ENCODE measurements at places on chromosomes 5 and 9. TPM values are rescaled to one million over a fixed set of nuclear protein-coding genes. Genes with fewer than 3 reads are reported as not detected.

Gene EIF4EBP3
- 6.0 TPM for total RNA-seq

Gene HAVCR2
- total RNA-seq = 13.0 TPM

Gene SYK
- total RNA-seq = 31.2 TPM

Gene INSL4
- not detected for total RNA-seq

Gene SPINK13
- total RNA-seq = not detected

Gene HAPLN1
- total RNA-seq = 1.8 TPM

Gene BSPRY
- total RNA-seq = 8.8 TPM

Gene ANKRD20A1
- 0.88 TPM for total RNA-seq

Gene GPR150
- total RNA-seq = not detected

Gene FSD1L
- total RNA-seq = 10.5 TPM

Gene PCDHGB3
- total RNA-seq = 7.1 TPM

Gene ERMP1
- total RNA-seq = 55.2 TPM

Gene TMCO6
- total RNA-seq = 14.7 TPM

Gene CNTNAP3
- 9.2 TPM for total RNA-seq

Gene TLE4
- total RNA-seq = 77.3 TPM

Gene SYNPO
- 24.9 TPM for total RNA-seq

Gene RNF44
- total RNA-seq = 27.0 TPM

Gene ITGA2
- 25.0 TPM for total RNA-seq

Gene DPYSL3
- 38.5 TPM for total RNA-seq

Gene C5orf58
- not detected for total RNA-seq
